ENCODE measurements at places on chromosomes 4 and X.

DNA sequence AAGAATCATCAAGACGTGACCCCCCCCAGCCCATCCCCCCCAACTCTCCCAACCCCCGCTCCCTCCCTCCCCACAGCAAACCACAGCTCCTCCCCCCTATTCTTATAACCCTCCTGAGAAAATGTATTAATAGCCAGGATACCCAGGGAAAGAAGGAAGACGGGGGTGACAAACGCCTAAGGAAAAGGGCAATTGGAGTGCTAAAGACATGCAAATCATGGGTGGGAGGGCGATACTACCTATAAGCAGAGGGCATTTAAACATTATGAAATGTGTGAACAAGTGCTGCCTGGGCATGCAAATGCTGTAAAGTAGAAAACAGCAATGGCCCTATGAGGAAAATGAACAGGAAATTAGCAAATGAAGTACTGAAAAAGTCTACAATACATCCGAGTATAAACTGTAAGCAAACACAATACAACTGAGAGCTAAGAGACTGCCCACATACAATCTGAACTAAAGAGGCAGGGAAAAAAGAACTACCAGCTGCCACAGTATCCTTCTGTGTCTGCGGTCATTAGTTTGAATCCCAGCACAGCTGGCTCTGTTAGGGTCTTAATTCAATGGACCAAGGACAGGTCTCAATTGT lies 2.4 kb downstream of the CXXC4 start:
- DNase-seq = peak; percentile 10

DNA sequence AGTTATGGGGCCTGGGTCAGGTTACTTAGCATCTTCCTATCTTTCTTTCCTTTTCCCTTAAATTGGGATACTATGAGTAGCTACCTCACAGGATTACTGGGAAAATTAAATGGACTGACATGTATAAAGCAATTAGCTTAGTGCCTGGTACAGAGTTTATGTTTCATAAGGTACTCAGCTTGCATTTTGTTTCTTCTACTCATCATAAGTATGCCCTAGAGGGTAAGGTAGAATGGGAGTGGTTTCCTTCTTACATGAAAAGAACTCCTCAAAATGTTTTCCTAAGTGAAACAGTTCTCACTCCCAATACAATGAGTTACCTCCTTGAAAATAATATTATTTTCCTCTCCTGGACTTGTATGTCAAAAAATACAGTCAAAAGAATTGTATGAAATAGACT lies 75.7 kb downstream of the NPFFR2 start:
- DNase-seq = no peak

- peak; percentile 71 for DNase-seq
Measured at GRCh38 chr4:174260099-174260498, 23.4 kb downstream of the FBXO8 start.

DNA sequence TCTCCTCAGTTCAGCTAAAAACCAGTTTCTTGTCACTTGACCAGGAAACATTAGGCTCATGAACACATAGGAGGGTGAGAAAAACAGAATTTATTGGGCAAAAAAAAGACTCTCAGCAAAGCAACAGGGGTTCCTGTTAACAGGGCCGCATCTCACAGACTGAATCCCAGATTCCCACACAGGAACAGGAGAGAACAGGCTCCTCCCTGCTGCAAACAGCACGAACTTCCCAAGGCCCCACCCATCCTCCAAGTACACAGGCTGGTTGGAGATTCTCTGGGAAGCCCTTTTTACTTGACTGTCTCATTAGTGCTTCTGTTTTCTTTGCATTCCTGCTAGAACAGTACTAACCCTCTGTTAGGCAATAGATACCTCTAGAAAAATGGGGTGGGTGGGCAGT lies 52.4 kb upstream of the IL21 start:
- DNase-seq = no peak

DNA sequence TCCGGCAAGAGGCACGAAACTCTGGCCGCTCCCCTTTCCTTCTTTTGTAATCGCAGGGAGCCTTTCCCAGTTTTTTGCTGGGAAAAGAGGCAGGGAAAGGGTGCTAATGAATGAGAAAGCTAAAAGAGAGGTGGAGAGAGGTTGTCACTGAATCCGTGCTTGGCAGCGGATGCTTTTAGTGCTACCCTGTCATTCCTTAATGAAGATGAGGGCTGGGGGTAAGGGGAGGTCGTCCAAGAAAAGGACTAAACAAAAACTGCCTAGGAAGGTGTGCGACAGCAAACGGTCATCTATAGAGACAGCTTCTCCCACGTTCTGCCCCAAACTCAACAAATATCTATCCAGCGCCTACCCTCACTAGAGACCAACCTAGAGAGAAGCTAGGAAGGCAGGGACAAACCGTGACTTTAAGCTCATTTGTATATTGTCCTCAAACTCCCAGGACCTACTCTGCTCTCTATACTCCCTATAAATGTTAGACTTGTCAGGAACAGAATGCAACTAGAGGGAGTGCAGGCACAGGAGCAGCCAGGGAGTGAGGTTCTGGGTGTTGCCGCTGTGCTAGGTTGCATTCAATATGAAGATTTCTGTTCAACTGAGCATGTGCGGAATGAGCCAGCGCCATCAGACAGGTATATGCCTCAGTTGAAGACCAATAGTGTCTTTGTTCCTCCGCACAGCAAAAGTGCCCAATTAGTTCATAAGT lies 777 bp upstream of the CASK start:
- no peak for DNase-seq

GRCh38 chrX:31136144-31136611 lies 64.3 kb upstream of the FTHL17 start:
- DNase-seq = no peak

Measured in fibroblast of skin of abdomen (primary cell).